ENCODE measurements at places on chromosomes 12 and 14. TPM values are rescaled to one million over a fixed set of nuclear protein-coding genes. Genes with fewer than 3 reads are reported as not detected.

LAG3 gene
- total RNA-seq: 1.0 TPM

TAS2R42 gene
- total RNA-seq: not detected

DNA sequence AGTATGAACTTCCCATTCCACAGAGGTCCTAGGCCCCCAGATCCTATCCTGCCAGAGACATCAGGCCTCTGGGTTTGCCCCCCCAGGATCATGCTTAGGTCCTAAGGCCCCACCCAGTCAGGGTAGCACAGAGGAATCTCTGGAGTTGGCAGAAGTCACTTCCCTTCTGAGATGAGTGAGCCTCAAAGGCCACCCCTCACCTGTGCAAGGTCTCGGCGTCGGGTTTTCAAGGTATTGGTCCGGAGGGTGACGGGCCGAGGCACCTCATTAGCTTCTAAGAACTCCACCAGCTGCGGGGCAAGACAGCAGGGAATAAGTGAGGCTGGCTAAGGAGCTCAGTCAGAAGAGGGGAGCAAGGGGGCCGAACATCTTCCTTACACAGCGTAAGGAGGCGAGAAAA lies 5.2 kb downstream of the NOP2 start:
- no peak for DNase-seq

RIPK3 gene
- 0.16 TPM for total RNA-seq

DNA sequence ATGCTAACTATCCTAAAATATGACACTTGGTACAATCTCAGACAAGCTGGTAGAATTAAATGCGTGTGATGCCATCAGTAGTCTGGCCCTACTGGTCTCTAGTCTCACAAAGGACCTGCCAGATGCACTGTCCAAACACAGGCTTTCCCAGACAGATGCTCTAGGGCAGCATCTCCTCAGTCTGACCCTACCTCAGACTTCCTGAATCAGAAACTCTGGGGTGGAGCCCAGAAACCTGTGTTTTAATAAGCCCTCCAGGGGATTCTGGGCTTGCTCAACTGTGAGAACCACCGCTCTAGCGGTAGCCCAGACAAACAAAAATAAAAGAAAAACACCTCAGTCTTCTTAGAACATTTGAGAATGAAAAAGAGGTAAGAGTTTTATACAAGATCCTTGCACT lies 48.0 kb downstream of the BDKRB1 start:
- DNase-seq: no peak

- no peak for DNase-seq
Measured at GRCh38 chr12:49818241-49818895, 9.8 kb downstream of the NCKAP5L start.
